Smooth muscle cell of the umbilical artery (primary cell): ENCODE measurements at places on chromosomes 3 and 15. TPM values are rescaled to one million over a fixed set of nuclear protein-coding genes. Genes with fewer than 3 reads are reported as not detected.

The PSTPIP1 gene
- not detected in 2 replicates for total RNA-seq

The CKMT1B gene
- not detected in 2 replicates for total RNA-seq

The GATA2 gene
- 1.5 and 2.1 TPM in 2 replicates for total RNA-seq

The STAC gene
- 0.30 and 0.88 TPM in 2 replicates for total RNA-seq

The CHRFAM7A gene
- under 0.01 TPM in 1 of 2 replicates, not detected in the other for total RNA-seq

The NKTR gene
- 60.9 and 76.0 TPM in 2 replicates for total RNA-seq

The PLSCR2 gene
- not detected in 2 replicates for total RNA-seq

The SCN11A gene
- total RNA-seq: not detected in 2 replicates

The CYP8B1 gene
- not detected in 2 replicates for total RNA-seq
